ENCODE measurements at places on chromosomes 16 and 17. TPM values are rescaled to one million over a fixed set of nuclear protein-coding genes. Genes with fewer than 3 reads are reported as not detected.

- DNase-seq, result no peak
Observed at GRCh38 chr16:21560462-21560861, 38.9 kb upstream of the METTL9 start.

DNA sequence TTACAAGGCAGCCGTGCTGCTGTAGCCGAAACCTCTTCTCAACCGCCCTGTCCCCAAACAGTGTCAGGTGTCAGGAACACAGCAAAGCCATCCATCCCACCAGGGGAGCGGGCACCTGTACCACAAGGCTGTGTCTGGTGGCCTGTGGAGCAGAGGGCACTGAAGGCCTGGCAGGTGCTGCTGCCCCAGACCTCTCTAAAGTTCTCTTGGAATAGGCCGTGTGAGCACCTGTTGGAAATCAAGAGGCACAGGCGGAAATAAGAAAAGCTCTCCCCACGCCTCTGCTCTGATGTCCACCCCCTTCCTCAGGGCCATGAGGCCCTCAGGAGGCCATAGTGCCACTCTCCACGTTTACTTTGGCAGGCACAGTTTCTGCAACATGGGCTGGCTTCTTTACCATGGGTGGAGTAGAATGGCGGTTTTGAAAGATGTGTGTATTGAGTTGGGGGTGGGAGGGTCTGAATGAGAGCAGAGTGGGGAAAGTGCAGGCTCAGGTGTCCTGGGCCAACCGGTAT, 99.9 kb upstream of the ZNF750 start:
- DNase-seq, result no peak

Gene GALK1
- polyA plus RNA-seq, result 40.9 TPM

Gene BORCS6
- 3.9 TPM for polyA plus RNA-seq

- DNase-seq, result no peak
Observed at GRCh38 chr16:6482696-6483468, 849.8 kb upstream of the RBFOX1 start.

DNA sequence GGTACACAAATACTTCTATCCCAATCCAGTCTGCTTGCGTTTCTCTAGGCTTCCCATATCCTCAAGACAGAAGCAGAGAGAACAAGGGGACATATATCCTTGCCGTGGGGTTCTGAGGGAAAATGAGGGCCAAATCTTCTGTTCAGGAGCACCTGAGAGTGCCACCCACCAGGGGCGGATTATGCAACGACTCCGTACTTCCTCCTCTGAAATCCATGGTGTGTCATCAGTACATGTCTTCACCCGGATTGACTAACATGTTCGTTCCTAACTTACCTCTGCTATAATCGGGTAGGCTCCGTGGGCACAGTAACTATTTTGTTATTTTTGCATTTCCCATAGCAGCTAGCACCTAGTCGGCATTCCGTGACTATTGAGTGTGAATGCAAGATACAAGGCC, 7.8 kb upstream of the ZNF200 start:
- DNase-seq, result no peak

- no peak for DNase-seq
Observed at GRCh38 chr16:31213342-31213741, 577 bp upstream of the TRIM72 start.

DNA sequence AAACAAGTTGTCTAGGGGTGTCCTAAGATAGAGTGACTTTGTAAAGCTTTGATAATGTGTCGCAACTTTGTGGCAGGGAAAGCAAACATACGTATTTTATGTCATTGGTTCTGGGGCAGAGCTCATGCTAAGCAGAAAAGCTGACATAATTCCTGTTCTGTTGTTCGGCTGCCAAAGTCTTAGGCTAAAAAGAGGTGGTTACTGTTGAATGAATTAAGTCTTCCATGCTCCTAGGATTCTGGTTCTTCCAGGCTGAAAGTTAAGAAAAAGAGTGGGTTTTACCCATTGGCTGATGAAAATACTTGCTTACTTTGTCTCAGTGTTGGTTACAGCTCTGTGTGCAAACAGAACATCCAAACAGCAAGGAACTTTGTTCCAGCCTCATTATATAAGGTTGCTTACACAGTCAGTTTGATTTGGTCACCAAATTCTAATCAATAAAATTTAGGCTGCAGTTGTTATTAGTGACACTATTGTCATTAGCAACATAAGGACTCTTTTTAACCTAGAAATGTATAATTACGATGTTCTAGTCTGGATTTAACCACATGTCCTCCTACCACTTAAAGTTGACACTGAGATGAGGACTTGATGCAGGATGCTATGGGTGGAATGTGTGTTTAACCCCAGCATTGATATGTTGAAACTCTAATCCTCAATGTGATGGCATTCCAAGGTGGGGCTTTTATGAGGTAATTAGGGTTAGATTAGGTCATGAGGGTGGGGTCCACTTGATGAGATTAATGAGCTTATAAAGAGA, 114.0 kb upstream of the GOT2 start:
- DNase-seq, result peak; percentile 45

DNA sequence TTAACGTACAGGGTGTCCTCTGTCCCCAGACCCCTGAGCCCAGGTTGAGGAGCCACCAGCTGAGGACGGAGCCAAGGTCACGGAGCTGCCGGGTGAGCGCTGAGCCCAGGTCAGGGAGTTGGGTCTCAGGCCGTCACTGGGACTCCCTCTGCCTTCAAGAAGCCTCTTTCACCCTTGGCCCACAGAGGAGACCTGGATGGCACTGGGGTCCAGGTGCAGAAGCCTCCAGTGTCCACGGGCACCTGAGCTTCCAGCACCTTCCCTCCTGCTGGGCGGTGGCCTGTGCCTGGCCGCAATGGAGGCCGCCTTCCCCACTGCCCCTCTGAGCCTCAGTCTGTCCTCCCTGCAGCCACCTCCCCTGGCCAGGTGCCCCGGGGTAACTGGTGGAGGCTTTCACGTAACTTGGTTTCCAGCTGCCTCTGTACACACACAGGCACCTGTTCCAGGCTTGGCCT, 31.6 kb upstream of the CDH15 start:
- no peak for DNase-seq

Gene FBRS
- 36.7 TPM for polyA plus RNA-seq

Gene LPO
- 0.17 TPM for polyA plus RNA-seq

DNA sequence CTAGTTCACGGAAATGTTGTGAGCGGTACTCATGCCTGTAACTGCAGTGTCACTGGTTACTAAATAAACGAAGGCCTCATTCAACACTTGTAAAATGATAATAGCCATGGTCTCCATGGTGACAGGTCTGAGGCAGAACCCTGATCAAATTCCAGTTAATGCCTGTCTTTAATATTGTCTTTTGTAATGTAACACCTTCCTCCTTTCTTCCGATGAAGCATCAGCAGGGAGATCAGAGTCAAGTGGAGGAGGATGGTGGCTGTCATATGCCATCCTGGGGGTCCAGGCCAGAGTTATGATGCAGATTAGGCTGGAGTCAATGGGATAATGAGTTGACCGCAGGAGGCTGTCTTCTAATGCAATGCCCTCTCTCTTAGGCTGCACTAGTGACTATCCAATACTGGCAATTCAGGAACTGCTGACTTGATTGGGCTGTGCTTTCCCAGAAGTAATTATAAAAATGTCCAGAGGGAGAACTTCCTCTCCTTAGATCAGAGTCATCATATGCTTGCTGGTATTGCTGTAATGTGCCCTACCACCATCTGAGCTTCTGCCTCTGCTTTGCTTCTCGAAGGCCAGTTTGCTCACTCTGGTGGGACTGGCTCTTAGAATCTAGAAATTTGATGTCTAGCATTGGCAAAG, 419.1 kb downstream of the CA10 start:
- no peak for DNase-seq

GRCh38 chr16:65889533-65889966, 476.9 kb upstream of the CDH5 start:
- no peak for DNase-seq

Gene STH
- polyA plus RNA-seq, result not detected

DNA sequence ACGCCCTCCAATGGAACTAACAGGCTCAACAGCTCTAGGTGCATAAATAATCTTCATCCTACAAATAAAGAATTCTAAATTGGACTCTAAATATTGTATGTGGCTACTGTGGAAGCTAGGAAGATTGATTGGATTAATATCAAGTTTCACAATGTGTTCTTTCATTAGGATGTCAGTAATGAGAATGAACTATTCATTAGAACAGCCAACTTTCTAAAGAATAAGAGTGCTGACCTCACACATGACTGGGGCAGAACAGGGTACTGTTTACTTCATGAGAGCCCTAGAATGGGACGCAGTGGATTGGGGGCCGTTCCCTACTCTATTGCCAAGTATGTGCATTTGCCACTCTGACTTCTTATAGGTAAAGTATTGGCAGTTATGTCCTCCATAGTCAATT, 528.2 kb upstream of the RBFOX1 start:
- no peak for DNase-seq

Gene RND2
- polyA plus RNA-seq, result 0.47 TPM

GRCh38 chr16:25258861-25259179, 1.2 kb upstream of the ZKSCAN2 start:
- no peak for DNase-seq

Gene ALDH3A1
- 0.34 TPM for polyA plus RNA-seq

Gene HCRT
- not detected for polyA plus RNA-seq

- no peak for DNase-seq
Observed at GRCh38 chr17:49191409-49191916, 18.9 kb downstream of the GNGT2 start.

GRCh38 chr16:80231888-80232287, 308.9 kb upstream of the DYNLRB2 start:
- no peak for DNase-seq

DNA sequence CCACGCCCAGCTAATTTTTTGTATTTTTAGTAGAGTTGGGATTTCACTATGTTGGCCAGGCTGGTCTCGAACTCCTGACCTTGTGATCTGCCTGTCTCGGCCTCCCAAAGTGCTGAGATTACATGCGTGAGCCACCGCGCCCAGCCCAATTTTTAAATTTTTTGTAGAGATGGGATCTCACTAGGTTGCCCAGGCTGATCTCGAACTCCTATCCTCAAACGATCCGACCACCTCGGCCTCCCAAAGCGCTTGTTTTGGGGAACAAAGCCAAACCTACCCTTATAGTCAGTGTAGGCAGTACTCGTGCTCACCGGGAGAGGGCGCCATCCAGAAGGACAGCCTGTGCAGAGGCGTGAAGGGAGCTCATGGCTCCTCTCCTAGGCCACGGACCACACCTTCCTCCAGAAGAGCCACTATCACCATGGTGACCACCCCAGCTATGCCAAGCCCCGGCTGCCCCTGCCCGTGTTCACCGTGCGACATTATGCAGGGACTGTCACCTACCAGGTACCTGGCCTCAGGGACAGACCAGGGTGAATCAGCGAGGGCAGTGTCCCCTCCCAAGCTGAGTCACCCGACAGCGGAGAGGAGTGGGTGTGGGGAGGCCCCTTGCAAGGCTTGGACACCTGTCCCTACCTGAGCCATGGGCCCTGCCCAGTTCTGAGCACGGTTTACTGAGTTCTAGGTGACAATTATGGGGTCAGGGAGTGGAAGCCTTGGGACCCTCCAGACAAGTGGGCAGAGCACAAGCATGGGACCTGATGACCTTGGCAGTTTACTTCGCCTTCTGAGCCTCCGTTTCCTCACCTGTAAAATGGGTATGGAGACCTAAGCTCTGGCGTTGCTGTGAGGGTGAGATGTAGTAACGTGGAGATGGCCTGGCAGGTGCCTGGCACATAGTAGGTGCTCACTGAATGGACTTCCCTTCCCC, 13.7 kb downstream of the MYO15B start:
- DNase-seq, result no peak

DNA sequence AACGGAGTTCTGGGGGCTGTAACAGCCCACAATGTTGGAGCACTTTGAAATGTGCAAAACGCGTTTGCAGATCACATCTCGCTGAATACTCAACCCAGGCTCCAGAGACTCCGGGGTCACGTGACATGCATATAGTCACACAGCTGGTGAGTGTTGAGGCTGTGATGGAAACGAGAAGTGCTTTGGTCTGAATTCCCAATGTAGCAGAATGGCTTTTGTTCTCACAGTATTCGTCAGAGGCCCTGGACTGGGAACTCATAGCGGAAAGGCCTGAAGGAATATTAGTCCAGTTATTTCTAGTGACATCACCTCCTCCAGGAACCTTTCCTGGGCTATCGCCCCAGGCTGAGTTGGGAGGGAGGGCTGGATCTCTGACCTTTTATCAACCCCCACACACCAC, 95.8 kb upstream of the CRHR1 start:
- DNase-seq, result peak; percentile 82

- no peak for DNase-seq
Observed at GRCh38 chr16:25679511-25679910, 12.2 kb upstream of the HS3ST4 start.

Gene BAIAP3
- polyA plus RNA-seq, result 0.82 TPM

DNA sequence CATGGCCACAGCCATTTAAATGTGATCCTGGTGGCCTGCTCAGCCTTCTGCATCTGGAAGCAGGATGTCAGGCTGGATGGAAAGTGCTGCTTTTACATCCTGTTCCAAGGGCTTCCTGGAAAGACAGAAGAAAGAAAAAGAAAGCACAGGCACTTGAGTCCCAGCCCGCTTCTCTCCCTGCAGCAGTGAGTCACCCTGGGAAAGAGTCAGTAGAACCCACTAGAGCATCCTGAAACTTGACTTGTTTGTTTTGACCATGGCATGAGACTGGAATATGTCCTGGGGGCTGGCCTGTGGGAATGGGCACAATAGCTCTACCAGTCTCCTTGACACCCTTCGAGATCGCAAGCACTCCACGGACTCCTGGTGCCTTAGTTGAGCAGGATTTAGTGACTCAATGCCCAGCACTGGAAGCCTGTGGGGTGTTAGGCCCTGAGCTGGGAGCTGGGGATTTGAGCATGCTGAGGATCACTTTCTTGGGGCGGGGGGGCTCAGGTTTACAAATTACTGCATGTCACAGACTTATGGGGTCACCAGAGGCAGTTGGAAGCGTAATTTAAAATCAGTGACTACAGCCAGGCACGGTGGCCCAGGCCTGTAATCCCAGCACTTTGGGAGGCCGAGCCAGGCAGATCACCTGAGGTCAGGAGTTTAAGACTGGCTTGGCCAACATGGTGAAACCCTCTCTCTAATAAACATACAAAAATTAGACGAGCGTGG, 22.1 kb upstream of the GNA13 start:
- DNase-seq, result peak; percentile 49

Gene GLIS2
- polyA plus RNA-seq, result 24.6 TPM

DNA sequence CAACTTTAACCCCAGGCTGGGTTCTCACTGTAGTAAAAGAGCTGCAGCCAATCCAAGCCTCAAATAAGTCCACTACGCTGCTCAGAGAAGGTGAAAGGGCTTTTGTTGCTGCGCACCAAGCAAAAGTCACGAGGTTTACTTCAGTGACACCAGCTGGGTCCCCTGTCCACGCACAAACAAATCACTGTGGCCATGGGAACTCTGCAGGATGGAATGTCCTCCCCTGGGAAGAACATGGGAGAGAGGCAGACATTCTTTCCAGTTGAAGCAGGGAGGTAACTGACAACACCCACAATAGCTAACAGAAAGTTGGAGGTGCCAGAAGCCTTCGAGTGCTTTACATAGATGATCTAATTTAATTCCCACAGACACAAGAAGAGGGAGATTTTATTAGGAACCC, 181.9 kb downstream of the PMP22 start:
- DNase-seq, result no peak

DNA sequence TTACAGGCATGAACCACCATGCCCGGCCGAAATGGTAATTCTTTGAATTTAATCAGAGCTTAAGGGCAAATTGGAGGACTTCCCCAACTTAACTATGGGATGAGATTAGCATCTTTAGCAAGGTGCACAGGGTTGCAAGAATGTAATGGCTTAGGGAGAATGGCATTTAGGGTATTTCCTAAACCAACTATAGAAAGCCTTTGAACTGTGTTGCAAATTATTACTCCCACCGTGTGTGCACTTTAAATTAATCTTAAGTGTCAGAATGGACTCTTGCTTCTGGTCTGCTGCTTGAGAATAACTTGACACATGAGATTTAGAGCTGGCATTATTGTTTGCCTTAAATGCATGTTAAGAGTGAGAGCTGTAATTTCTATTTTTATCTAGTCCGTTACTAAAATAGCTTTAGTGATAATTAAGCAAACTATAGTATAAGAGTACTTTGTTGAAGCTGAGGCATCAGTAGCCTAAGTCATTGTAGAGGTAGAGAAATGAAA, 59.8 kb downstream of the TUBD1 start:
- no peak for DNase-seq
